Epithelial cell of esophagus (primary cell): ENCODE measurements at places on chromosomes 2 and 18.

GRCh38 chr18:79384834-79385233 is 10.9 kb upstream of the NFATC1 start:
- no peak for DNase-seq

GRCh38 chr2:231034291-231034882 is 2.9 kb upstream of the C2orf72 start:
- DNase-seq = no peak

GRCh38 chr2:172761306-172761705 is 25.7 kb downstream of the RAPGEF4 start:
- DNase-seq = no peak

- DNase-seq = peak; percentile 12
These were observed 11.1 kb upstream of the KIDINS220 start for GRCh38 chr2:8848328-8849100.

- DNase-seq = peak; percentile 46
These were observed 170.7 kb downstream of the DIS3L2 start for GRCh38 chr2:232132181-232132580.

DNA sequence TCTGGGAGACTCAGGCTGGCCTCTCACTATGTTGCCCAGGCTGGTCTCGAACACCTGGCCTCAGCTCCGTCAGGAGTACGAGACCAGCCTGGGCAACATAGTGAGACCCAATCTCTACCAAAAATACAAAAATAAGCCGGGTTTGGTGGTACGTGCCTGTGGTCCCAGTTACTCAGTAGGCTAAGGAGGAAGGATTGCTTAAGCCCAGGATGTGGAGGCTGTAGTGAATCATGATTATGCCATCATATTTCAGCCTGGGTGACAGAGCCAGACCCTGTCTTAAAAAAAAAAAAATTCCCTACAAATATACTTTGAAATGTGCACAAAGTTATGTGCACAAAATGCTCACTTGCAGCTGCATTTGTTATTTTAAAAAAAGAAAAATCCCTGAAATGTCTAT is 26.3 kb upstream of the AGAP1 start:
- peak; percentile 82 for DNase-seq

DNA sequence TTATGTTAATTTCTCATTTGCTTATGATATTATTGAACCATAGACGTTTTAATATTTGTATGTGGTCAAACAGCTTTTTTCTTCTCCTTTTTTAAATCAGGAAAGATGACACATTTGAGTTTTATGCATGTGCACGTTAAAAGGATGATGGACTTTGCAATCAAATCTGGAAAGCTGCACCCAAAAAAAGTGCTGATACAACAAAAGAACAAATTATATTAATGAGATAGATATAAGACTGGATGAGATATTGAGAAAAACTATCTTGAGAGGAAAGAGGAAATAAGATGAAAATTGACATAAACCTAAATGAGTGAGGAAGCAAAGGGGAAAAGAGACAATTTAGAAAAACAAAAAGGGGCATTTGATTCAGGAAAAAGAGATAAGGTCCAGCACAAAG is 96.4 kb upstream of the CBLN2 start:
- DNase-seq = no peak

DNA sequence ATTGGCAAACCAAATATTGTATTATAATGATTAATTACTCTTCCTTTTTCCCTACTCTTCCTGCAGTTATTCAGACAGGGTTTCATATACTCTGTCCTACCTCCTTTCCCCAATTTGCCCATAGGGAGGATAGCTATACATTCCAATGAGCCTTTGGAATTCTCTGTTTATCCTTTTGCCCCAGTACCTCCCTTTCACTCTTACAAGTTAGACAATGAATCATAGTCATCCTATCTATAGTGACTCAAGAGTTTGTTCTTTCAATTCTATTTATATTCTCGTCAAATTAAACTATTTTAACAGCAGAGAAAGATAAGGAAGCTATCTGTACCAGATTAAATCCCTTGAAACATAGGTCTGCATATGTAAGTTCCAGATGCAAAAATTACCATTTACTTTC is 437.5 kb downstream of the NR4A2 start:
- peak; percentile 76 for DNase-seq

DNA sequence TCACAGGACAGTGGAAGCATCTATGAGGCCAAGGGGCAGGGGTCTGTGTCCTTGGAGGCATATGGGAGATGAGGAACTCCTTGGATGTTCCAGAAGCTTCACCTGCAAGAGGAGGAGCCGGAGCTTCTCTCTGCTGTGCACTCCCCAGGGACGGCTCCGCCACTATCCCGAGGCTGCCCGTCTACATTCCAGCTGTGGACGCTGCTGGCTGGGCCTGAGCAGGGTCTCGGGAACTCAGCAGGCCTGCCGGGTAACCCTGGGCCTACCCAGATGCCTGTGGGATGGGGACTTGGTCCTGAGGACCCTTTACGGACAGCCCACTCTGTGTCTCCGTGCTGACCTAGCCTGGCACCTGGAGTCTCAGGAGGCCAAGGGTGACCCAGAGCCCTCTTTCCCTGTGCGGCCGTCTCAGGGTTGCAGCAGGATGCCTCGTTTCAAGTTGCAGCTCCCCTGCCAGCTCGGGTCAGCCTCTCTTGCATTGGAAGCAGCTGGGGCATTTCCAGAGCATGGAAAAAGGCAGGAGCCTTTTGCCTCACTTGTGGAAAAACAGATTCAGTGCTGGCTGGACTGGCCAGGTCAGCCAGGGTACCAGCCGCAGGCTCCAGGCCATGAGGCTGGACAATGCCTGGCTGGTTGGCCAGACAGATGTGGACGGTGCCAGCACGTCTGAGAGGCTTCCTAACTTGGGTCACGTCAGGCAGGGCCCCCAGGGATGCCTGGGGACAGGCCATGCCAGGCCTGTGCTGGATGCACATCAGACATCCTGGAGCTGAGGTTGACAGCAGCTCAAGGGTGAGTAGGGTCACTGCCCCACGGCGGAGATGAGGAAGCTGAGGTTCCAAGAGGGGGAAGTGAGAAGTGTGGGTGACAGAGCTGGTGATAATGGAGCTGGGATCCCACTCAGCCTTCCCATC is 41.5 kb downstream of the SCTR start:
- DNase-seq = no peak

- no peak for DNase-seq
These were observed 127.1 kb upstream of the CDH7 start for GRCh38 chr18:65623676-65624075.

GRCh38 chr18:50119296-50119695 is 75.7 kb downstream of the MYO5B start:
- DNase-seq = no peak
